Activated CD4-positive, CD25-positive, alpha-beta regulatory T cell treated with anti-CD3 and anti-CD28 coated beads, Interleukin-2, amount 50 U/mL, for 72 hours (primary cell): ENCODE measurements at places on chromosomes 12 and 14.

- DNase-seq = peak; percentile 45
Observed at GRCh38 chr14:35400648-35401421, 3.7 kb downstream of the NFKBIA start.

DNA sequence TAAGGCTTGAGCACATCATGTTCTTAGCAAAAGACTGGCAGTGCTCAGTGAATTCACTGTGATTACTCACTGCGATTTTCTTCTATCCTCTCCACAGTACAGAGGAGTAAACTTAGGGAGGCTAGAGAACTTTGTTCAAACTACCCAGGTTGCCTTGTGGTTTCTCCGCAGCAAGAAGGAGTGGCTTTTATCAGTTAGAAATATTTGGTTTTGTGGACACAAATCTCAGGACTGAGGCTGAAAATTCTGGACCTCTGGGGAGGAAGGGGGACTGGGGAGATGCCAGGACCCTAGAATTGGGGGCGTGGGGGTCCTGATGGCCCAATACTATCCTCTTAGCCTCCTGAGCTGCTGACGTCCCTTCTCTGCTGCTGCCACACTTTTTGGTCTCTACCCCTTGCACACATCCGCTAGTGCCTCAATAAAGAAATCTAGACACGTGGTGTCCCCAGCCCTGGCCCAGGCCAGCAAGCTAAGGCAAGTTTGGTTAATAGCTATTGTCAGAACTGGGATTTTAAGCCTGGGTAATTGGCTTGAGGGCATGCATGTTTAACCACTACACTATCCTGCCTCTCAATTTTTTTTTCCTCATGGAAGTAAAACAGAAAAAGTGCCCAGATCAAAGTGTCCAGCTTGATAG, 842 bp downstream of the OAS2 start:
- no peak for DNase-seq

DNA sequence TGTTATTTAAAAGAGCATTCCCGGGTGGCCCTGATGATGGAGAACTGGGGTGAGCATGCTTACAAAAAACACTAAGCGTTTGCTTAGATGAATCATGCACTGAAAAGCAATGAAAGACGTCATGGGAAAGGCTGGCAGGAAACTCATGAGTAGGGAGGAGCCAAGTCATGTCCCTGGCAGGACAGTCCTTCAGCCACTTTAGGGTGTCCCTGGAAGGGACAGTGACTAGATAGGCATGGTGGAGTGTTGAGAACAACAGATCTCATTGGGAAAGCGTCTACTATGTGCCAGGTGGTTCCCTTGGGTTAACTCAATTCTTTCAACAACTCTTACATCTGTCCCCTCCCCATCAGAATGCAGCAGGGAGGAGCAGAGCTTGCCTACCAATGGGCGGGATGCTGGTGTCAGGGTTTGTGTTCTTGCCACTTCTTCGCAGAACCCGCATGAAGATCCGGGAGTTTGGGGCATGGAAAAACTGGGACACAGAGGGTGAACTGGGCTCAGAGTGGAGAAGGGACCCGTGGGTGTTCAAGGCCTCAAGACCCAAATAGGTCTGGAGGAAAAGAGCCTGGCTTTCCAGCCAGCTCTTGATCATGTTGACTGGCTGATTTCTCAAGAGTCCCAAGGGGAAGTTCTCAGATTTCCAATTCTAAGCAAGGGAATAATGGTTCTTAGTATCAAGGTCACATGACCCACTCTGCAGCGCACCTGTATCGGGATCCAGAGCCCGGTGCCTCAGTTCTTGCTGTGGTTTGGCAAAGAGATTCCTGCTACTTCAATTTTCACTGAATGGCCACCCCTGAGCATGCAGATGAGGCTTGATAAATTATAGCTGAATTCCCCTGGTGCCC, 653.9 kb upstream of the TBX3 start:
- no peak for DNase-seq

GRCh38 chr12:53492830-53493609, 6.2 kb downstream of the MAP3K12 start:
- DNase-seq = peak; percentile 88

- no peak for DNase-seq
Observed at GRCh38 chr12:121529184-121529583, 51.6 kb downstream of the KDM2B start.

- DNase-seq = no peak
Observed at GRCh38 chr14:72615451-72616121, 278.3 kb downstream of the DPF3 start.

GRCh38 chr14:22579881-22580280, 9.1 kb downstream of the DAD1 start:
- DNase-seq = no peak

DNA sequence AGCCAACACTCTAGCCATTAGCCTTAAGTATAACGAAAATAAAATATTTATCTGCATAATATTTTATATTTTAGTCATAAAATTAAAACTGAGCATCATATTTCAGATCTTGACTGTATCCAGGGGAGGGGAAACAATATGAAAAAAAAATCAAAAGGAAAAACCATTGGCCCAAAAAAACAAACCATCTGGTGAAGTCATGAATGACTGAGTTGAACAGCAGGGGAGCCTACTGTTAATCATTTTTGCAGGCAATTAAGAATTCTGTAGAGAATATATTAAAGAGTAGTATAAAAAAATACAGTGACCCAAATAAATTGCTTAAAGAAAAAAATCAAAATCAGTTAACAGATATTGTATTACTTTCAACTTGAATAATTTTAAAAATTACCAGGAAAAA, 224.8 kb downstream of the C12orf50 start:
- DNase-seq = no peak

- no peak for DNase-seq
Observed at GRCh38 chr12:89084751-89085150, 267.6 kb downstream of the DUSP6 start.

- no peak for DNase-seq
Observed at GRCh38 chr12:16618256-16618655, 12.3 kb upstream of the LMO3 start.

DNA sequence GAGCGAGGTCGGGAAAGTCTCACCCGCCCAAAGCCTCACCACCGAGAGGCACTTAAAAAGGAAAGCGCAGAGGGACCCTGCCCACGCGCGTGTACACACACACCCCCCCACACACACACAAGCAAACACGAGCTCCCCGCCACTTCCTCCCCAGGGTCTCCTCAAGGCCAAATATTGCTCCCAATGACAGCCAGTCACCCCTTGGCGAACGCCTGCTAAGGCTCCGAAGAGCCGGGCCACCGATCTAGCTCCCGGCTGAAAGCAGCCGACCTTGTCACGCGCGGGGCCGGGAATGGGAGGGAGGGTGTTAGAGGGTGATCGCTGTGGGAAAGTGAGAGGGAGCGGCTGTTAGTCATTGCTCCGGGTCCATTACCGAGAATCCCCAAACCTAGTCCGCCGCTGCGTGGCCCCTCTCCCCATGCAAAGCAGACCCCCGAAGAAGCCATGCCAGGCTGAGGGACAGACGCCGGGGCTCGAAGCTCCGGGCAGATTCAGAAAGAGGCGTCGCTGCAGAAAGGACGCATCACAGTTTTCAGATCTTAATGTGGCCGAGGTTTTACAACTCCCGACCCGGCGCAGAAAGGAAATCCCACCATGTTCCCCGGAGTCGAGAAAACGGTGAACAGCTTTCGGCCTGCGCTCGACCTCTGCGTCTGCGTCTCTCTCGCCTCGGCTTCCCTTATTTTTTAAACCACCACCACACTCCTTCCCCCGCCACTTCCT, 2.6 kb downstream of the BMP4 start:
- no peak for DNase-seq

- DNase-seq = no peak
Observed at GRCh38 chr12:76768576-76768975, 4.7 kb downstream of the ZDHHC17 start.

DNA sequence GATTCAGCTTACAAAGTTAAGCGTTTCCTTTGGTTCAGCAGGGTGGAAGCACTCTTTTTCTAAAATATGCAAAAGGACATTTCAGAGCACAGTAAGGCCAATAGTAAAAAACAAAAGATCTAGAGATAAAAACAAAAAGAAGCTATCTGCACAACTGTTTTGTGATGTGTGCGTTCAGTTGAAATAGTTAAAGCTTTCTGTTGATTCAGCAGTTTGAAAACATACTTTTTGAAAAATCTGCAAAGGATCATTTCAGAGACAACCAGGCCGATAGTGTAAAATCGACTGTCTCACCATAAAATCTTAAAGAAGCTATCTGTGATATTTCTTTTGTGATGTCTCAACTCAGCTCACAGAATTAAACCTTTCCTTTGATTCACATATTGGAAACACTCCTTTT, 300.0 kb upstream of the ALG10B start:
- DNase-seq = no peak

GRCh38 chr12:3535431-3535841, 44.4 kb downstream of the PRMT8 start:
- no peak for DNase-seq

- DNase-seq = peak; percentile 71
Observed at GRCh38 chr12:47885012-47885501, 19.7 kb downstream of the VDR start.

- DNase-seq = no peak
Observed at GRCh38 chr12:29455087-29455486, 42.4 kb downstream of the OVCH1 start.

DNA sequence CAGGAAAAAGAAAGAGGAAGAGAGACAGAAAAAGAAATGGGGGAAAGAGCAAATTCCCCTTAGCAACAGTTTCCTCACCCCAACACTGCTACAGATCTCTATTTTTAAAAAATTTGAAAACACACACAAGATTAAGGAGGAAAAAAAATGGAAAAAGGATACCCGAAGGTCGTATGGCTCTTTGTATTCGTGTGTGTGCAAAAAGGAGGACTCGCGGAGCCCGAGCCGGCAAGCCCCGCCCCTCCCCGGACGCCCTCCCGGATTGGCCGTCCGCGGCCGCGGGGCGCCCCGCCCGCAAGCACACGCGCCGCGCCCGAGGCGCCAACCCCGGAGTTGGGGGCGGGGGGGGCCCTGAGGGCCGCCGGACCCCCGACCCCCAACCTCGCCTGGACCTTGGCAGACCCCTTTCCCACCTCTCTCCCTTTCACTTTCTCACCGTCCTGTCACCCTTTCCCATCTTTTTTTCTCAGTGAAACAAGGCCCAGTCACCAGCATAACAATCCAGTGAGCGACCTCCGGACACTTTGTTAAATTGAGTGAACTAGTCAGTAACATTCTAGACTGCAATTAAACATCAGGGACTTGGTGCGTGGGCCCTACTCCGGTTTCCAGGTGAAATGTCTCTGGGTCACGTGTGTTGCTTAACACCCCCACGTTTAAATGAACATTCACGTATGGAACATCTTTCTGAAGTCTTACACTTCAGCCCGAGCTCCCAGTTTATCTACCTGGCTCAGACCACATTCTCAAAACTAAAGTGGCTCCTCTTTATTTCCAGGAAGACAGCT, at the start of gene C14orf93:
Gene C14orf93, minus strand, starts transcription at position 205 of the 788 bp plus-strand sequence. CDS start 11,120 bp downstream, outside the sequence.
- peak; percentile 83 for DNase-seq

DNA sequence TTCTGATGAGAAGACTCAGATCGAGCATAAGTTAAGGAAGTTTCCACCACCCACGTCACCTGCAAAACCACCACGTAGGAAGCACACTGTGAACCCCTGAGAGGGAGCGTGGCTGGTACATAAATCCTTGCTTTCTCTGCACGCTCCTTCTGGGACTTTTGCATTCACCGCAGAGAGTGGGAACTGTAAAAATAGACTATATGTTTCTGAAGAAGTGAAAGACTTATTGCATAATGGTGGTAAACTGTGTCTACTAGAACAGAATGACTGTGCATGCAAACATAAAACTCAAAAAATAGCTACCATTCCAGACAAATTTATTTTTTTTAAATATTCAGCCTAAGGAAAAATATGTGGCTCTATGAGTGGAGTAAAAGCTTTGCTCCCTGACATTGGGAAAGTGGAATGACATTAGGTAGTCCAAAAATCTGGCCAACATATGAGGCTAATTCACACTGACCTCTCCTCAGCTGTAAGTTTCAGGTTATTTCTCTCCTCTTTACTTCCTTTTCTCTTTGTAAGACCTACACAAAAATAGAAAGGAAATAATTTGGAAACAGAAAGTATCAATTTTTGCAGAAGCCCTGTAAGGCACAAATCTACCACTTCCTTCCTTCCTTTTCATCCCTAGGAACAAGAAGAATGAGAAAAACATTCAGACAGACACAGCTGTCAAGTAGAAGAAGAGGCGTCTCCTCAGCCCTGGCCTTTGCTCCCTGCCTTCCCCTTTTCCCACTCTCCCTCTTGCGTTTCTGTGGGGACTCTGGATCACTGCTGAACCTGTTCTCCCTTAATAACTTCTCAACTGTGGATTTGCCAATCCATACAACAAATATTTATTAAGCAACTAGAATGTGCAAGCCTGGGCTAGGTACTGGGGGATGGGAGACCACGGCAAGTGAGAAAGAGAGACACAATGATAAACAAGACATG, 264.3 kb upstream of the FOXN3 start:
- peak; percentile 41 for DNase-seq

- no peak for DNase-seq
Observed at GRCh38 chr12:132486576-132486975, 3.4 kb upstream of the FBRSL1 start.

DNA sequence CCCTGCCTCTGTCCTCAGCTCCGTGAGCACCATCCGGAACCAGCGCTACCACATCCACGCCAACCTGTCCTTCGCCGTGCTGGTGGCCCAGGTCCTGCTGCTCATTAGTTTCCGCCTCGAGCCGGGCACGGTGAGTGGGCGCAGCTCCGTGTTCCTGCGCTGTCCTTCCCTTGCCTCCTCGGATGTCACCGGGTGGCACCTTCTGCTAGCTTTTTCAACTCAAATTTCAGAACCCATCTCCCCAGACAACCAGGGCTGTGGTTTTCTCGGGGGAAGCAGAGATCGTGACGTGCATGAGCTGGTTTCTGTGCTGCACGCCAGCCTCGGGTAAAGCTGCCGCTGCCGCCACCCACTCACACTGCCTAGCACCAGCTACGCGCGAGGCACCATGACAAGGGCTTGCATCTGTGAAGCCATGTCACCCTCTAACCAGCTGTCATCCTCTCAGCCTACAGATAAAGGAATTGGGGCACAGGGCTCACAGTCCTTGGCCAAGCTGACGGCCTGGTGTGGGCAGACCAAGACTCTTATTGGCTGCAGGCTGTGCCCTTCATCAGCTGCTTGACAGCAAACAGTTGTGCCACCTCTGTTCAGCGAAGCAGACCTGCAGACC, 152.1 kb downstream of the ADGRD1 start:
- DNase-seq = no peak

DNA sequence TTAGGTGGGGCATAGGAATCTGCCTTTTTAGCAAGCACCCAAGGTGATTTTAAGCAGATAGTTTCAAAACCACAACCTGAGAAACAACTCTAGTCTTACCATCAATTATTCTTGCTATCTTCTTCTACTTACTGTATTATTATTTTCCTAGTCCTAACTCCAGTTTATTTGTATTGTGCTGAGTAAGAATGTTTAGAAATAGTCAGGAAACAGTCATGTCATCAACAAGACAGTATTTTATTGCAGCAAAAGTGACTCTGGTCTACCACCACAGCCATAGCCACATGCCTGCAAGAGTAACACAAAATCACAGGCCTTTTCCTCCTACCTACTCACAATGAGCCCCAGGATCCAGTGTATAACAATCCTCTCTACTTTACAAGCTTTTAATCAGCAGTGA, 46.3 kb upstream of the FLRT2 start:
- no peak for DNase-seq

GRCh38 chr12:68042212-68042699, 53.0 kb downstream of the IFNG-AS1 start:
- no peak for DNase-seq

- DNase-seq = no peak
Observed at GRCh38 chr14:33563901-33564197, 387.0 kb downstream of the EGLN3 start.
